ENCODE measurements at places on chromosomes 7 and 10.

DNA sequence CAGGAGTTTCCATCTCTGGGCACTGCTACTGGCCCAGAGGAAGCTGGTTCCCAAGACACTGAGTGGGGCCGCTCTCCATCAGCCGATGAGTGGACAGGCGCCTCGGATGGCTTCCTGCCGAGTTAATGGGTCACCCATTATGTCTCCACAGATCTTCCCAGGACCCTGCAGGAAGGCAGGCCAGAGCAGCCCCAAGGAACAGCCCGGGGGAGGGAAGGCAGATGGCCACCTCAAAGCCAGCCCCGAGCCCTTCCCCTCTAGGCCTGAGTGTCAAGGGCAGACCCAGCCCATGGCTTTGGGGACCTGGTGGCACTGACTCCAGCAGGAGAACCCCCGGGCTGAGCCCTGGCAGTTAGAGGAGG is 3.4 kb upstream of the LFNG start:
- no peak for DNase-seq

GRCh38 chr10:104819731-104820130 is 178.6 kb downstream of the SORCS3 start:
- no peak for DNase-seq

GRCh38 chr7:97174303-97174702 is 56.8 kb downstream of the SDHAF3 start:
- DNase-seq, result no peak

- DNase-seq, result no peak
These were observed 137.1 kb downstream of the INSYN2A start for GRCh38 chr10:127059314-127059713.

DNA sequence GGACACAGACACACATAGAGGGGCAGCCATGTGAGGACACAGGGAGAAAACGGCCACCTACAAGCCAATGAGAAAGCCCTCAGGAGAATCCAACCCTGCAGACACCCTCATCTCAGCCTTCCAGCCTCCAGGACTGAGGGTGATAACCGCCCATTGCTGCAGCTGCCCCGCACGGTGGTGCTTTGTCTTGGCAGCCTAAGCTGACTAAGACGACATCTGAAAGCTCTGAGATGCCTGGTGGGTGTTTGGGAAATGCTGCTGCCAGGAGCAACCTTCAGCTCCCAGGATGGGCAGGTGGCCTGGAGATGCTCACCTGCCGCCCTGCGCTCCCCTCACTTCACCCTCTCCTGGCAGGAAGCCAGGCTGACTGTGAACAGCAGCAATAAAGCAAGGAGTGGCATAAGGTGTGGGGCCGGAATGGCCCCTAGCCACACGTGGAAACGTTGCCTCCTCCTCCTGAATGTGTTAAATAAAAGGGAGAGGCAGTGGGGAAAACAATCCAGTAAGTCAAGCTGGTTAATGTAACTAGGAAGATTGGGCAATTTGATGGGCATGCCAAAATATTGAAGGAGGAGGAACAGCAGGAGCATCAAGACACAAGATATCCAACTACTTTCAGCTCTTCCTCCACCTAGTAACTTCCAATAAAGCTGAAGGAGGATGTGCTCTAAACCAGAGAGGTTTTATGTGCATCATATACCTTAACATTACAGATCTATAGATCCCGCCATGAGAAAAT is 121.5 kb downstream of the TNS3 start:
- no peak for DNase-seq
